ENCODE measurements at places on chromosomes 7 and 10.

DNA sequence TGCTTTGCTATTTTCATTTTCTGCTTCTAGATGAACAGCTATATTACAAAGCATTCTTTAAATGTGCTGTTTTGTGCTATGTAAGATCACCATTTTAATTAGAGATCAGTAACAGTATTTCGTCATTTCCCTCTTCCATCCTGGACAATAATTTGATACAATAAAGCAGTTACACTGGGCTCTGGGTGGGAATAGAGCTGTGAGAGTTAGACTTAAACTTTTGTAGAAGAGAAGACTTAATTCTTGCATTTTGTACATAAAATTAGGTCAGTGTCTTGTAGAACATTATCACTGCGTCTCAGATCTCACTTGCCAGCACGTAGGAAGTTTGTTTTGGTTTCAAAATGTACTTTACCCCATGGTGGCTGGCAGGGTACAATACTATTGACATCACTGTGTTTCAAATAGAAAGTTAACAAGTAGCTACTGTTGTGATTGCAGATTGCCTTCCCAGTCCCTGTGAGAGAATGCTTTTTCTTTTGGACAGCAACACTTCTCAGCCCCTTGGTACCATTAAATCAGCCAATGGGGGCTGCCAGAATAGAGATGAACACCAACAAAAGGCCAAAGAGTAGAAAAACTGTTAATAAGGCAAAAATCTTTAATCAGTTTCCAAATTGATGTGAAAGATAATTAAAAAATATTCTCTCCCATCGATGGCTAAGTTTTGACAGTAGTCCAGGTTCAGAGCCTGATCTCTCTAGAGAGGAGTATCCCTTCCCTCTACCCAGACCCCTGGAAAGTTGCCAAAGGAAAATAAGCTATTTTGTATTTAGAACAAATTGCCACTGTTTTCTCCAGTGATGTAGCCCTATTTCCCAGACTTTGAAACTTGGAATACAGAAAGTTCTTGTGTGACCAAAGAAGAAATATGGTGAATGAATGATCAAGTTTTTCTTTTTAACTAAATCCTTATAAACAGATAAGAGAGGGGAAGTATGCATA lies 35.1 kb downstream of the SMNDC1 start:
- peak; percentile 15 for DNase-seq

GRCh38 chr7:122352454-122352853 lies 47.9 kb upstream of the FEZF1 start:
- DNase-seq, result no peak

- no peak for DNase-seq
These were observed 28.7 kb upstream of the AKR1C1 start for GRCh38 chr10:4934391-4934987.

- DNase-seq, result no peak
These were observed 65.3 kb downstream of the MACC1 start for GRCh38 chr7:20151708-20152456.

DNA sequence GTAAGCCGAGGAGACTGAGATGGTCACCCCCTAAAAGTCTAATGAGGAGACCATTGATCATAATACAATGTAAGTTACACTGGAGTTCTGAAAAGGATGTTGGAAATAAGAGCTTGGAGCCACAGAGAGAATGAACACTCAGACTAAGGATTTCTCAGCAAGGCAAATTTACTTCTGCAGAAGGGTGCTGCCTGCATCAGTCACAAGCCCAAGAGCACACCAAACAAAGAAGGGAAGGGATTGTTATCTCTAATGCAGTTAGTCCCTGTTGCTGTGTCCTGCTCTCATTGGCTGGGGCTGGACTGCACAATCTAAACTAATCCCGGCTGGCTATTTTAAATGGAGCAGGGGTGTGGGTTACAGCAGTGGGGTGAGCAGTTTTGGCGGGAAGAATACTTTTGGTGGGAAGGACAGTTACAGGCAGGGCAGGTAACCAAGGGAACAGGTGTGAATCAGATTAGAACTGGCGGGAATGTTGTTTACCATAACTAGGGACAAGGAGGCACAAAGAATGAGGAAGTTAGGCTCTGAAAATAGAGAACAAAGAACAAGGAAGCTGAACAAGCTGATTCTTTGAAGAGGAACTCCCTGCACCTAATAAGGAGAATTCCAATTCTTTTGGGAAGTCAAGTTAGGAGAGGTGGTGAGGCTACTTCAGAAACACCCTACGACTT lies 30.3 kb upstream of the TRIM24 start:
- DNase-seq, result no peak

DNA sequence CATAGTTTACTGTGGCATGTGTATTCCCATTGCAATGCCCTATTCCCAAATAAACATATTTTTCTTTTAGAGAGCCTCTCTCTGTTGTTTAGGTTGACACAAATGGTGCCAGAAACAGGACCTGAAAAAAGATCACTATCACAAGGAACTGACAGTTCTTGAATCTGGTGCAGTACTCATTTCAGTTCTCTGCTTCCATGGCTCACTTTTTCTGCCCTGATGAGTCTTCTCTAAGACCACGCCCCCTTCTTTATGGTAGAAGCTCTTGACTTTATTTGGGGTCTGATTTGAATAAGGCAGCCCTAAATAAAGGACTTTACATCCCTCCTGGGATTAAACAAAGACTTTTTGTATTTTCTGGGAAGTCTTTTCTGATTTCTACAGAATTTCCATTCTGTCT lies 3.5 kb upstream of the CCDC126 start:
- DNase-seq, result no peak

DNA sequence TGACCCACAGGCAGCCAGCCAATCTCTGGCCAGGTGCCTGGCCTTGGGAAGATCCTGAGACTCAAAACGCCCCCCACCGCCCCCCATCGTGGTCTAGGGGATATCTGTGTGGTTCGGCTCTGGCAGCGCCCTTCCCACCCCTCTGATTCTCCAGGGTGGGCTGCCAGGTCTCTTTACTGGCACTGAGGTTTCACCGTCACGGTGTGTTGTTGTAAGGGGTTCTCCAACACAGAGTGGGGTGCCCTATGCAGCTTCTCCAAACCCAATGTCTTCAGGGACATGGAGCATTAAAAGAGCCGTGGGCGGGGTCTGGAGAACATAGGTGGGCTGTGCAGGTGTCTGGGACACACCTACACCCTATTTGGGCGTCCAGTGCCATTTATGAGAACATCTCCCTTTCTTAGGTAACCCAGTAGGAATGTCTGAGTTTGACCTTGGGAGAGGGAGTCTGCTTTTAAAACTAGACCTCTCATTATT lies 1.5 kb downstream of the MAFK start:
- DNase-seq, result peak; percentile 46
